ENCODE measurements at places on chromosomes 11 and 22.
A peak's percentile ranks its signal among the peaks of the same experiment; 100 is the strongest.

DNA sequence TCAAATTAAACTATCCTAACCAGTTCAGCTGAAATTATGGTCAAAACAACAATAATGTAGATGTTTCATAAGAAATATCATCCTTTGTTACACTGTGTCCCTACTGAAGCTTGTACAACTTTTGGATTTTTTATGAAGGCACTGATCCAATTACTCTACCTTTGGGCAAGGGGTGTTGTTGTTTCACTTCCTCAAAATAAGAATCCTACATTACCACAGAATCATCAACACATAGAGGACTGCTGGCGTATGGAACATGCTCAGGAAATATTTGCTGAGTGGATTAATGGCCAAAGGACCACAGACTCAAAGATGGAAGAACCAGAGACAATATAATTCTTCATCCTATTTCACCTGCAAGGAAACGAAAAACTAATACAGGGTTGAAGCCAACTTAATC lies 907.5 kb upstream of the CCDC90B start:
- no peak for DNase-seq

GRCh38 chr11:74521666-74522252 lies 28.2 kb upstream of the LIPT2 start:
- DNase-seq, result no peak

DNA sequence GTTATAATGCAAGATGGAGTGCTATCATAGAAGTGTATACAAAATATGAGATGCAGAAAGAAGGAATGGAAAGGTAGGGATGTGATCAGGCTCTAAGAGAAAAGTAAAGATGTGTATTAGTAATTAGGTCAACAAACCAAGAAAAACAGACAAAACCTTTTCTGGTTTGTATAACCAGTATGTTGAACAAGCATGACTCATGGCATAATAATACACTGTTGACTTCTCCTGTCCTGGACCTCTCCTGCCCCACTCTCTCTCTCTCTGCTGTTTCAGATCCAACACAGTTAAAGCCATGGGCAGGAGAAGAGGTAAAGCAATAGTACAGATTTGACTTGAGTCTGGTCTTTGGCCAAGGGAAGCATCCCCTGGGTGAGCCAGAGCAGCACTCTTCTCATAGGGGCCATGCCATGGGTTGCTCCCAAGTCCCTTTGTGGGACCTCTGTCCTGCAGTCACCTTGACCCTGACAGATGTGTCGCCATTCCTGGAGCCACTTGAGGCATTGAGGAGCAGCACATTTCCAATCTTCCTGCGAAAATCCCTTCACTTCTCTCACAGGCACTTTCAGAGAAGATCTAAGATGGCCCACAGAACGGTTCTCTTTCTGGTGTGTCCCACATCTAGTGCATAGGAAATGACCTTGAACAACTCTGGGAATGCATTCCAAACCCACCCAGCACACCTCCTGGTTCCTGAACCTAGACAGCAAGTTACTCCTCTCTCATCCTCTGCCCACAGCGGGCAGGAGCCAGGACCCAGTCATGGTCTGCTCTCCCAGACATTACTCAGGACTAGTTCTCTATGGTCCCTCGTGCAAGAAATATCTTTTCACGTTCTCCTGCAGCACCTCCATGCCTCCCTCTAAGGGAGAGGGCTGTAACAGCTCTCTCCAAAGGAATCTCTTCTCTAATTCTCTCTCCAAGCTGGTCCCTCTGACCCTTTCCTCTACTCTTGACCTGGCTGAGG lies 58.2 kb upstream of the PRSS23 start:
- DNase-seq, result peak; percentile 55

DNA sequence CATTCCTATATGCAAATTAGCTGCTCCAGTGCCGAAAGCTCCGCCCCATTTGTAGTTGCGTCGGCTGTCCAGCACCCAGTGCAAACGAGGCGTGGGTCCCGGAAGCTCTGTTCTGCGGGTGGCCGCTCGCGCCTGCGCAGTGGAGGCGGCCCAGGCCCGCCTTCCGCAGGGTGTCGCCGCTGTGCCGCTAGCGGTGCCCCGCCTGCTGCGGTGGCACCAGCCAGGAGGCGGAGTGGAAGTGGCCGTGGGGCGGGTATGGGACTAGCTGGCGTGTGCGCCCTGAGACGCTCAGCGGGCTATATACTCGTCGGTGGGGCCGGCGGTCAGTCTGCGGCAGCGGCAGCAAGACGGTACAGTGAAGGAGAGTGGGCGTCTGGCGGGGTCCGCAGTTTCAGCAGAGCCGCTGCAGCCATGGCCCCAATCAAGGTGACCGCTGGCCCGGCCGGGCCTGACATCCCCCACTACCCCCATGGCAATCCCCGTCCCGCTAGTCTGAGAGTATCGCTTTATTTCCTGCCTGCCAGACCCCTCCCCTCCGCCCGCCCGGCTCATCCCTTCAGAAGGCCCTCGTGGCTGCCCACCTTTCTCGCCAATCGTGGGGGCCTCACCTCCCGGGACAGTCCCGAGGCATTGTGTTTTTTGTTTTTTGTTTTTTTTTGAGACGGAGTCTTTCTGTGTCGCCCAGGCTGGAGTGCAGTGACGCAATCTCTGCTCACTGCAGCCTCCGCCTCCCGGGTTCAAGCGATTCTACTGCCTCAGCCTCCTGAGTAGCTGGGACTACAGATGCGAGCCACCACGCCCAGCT lies at the start of gene PRDX5:
PRDX5 (plus strand) TSS at position 161 of the 805 bp plus-strand sequence; CDS start at position 256, 95 bp downstream.
- DNase-seq, result peak; percentile 86

DNA sequence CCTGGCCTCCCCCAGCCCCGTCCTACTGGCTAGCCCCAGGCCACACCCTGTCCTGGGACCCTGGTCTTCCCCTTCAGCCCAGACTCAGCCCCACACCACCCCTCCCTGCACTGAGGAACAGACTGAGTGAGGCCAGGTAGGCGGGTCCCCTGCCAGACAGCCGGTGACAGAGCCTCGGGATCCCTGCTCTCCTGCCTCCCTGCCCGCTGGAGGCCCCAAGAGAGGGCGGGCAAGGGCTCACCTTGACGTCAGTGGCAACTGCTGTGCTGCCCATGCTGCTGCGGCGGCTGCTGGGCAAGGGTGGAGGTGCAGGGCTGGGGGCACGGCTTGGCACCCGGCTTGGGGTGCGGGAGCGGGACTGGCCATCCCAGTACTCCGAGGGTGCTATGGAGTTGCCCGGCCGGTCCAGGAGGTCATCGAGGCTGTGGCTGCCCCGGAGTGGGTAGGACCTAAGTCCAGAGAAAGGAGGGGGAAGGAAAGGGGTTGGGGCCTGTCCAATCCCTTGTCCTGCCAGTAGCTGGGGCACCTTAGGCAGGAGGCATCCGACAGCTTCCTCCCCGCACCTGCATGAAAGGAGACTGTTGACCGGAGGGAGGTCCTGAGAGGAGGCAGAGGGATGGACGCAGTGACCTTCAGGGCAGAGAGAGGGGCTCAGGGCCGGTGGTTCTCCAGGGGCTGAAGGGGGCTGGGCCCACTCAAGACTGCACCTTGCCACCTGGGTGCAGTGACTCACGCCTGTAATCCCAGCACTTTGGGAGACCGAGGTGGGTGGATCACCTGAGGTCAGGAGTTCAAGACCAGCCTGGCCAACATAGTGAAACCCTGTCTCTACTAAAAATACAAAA lies 2.2 kb upstream of the SLC16A8 start:
- no peak for DNase-seq
